Progenitor cell of endocrine pancreas (in vitro differentiated cells): ENCODE measurements at places on chromosomes 2 and 18. TPM values are rescaled to one million over a fixed set of nuclear protein-coding genes. Genes with fewer than 3 reads are reported as not detected.

ERFE gene
- total RNA-seq, result 0.91 and 1.3 TPM in 2 replicates

- H3K36me3 ChIP-seq, result peaks cover 37% of the 10 kb centered on the region
- no peak for DNase-seq
- H3K4me3 ChIP-seq, result no peak overlapping the region
- peak overlapping the region; percentile 60 for H3K27ac ChIP-seq
- H3K27me3 ChIP-seq, result no peaks in the 10 kb centered on the region
These were observed 22.6 kb downstream of the ANXA4 start for GRCh38 chr2:69764286-69765095.

AFF3 gene
- 7.3 and 7.5 TPM in 2 replicates for total RNA-seq

ACTR2 gene
- total RNA-seq, result 188 and 193 TPM in 2 replicates

DNA sequence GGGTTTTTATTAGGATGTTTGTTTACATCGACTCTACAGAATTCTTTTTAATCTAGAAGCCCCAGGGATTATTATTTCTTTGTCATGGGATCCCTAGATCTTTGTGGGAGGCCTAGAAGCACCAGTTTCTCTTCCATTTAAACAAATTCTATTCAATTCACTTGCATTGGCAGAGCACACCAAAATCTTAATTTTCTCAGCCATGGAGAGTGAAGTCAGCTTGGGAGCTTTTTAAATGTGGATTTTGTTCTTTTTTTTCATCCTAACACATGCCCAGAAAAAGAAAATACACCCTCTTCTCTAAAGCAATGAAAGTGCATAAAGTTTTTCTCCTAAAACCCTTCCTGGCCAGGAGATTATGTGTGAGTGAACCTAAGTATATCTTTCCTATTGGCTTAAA is 38.5 kb downstream of the CDCA7 start:
- H3K36me3 ChIP-seq, result no peaks in the 10 kb centered on the region
- no peak for DNase-seq
- peaks cover 7% of the 10 kb centered on the region for H3K4me1 ChIP-seq
- no peak overlapping the region for H3K4me3 ChIP-seq

DNA sequence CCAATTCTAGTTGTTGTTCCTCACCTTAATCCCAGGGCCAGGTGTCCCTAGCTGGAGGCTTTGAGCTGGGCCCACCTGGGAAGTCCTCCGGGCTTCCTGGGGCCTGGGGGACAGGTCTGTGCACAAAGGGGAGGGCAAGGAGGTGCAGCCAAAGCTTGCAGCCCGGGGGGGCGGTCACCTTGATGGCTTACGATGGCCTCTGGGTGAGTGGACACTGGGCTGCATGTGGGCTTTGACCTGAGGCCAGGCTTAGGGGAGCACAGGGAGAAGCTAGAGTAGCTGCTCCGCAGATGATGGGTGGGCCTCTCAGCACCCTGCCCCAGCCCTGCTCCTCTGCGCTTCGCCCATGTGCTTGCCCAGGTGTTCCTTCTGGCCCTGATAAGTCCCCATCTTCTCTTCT is 41.8 kb upstream of the HAAO start:
- H3K36me3 ChIP-seq, result no peaks in the 10 kb centered on the region
- no peak overlapping the region for H3K4me3 ChIP-seq
- H3K27ac ChIP-seq, result no peak overlapping the region
- no peaks in the 10 kb centered on the region for H3K27me3 ChIP-seq
- DNase-seq, result no peak

DNA sequence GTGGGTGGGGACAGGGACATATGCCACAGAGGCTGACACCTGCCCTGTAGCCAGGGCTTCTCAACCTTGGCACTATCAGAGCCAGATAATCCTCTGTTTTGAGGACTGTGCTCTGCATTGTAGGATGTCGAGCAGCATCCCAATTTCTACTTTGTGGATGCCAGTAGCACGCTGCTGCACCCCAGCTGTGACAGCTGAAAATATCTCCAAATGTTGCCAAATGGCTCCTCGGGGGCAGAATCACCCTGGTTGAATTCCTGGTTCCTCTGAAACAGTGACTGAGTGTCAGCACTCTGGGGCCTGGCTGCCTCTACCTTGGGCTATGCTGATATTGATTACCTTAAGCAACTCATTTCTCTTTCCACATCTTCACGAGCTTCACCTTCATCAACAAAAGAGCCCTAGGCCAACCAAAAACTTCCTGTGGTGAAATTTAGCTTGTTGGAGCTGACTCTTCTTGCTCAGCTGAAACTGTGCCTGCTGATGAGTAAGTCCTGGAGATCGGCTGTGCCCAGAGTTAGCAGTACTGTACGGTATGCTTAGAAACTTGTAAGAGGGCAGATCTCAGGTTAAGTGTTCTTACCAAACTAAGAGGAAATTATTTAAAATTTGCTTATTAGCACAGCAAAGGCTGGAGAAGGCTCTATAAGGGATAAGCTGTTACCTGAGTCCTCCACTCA is 138.1 kb downstream of the SEPTIN10 start:
- H3K27ac ChIP-seq, result no peak overlapping the region
- H3K27me3 ChIP-seq, result peaks cover 4% of the 10 kb centered on the region
- no peaks in the 10 kb centered on the region for H3K4me1 ChIP-seq
- no peaks in the 10 kb centered on the region for H3K36me3 ChIP-seq
- H3K4me3 ChIP-seq, result no peak overlapping the region

DNAJC5G gene
- not detected in 2 replicates for total RNA-seq

DNA sequence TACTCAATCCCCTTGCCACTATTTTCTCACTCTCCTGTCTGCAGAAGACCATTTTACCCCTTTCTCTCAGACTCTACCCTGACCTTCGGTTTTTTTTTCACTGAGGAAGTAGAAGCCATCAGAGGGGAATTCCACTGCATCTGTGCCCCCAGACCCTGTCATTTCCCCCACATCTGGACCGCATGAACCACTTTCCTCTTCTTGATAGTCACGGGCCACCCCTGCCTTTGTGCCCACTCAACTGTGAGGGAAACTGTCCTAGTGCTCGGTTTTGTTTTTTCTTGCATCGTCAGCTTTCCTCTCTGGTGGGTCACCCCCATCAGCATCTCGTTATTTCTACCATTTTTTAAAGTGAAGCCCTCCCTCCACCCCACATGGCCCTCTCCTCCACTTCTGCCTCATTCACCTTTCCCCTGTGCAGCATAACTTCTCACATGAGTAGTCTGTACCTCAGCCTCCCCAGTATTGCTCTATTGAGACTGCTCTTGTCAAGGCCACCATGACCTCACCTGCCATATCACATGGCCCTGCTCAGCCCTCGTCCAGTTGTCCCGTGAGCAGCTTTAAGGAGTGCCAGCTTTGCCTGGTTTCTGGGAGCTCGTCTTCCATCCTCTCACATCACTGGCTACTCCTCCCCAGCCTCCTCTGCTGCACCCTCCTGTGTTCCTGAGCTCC is 32.4 kb downstream of the TMEM87B start:
- peaks cover 49% of the 10 kb centered on the region for H3K36me3 ChIP-seq
- no peaks in the 10 kb centered on the region for H3K4me1 ChIP-seq
- H3K27ac ChIP-seq, result no peak overlapping the region
- no peaks in the 10 kb centered on the region for H3K27me3 ChIP-seq
- no peak for DNase-seq

DNA sequence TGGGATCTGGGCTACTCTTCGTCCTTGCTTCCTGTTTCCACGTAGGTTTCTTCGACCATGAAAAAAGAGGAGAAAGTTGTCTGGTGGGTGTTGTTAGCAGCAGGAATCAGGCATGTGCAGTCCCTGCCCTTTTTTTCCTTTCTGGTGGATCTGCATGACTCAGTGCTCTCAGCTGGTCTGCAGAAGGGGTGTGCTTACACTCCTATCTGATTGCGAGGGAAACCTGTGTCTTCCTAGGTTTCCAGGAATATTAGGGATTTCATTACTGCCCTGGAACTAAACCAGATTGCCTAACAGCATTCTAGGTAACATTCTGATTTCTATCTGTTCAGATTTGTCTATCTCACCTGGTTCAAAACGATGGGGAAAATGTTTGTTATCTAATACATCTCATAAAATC is 174.3 kb downstream of the CCDC102B start:
- H3K4me3 ChIP-seq, result no peak overlapping the region
- H3K27ac ChIP-seq, result no peak overlapping the region
- H3K36me3 ChIP-seq, result no peaks in the 10 kb centered on the region
- no peak for DNase-seq

DNA sequence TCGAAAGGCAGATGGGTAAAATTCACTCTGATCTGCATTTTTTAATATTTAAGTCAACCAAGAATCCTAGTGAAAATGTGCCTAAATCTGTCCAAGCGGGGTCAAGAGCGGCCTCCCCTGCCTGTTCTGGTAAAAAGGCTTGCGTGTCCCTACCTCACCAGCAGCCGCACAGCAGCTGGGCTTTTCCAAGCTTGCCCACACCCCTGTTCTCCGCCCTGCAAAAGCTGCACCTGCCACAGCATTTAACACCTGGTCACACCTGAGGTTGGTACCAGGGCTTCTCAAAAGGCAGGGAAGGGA is 25.8 kb upstream of the TMEM182 start:
- H3K4me3 ChIP-seq, result peak overlapping the region; percentile 98
- peaks cover 6% of the 10 kb centered on the region for H3K36me3 ChIP-seq
- peak overlapping the region; percentile 97 for H3K27ac ChIP-seq
- DNase-seq, result no peak

GRCh38 chr2:69450735-69451416 is 13.6 kb upstream of the NFU1 start:
- no peak overlapping the region for H3K27ac ChIP-seq
- DNase-seq, result no peak
- no peak overlapping the region for H3K4me3 ChIP-seq
- H3K4me1 ChIP-seq, result peaks cover 23% of the 10 kb centered on the region

SPAST gene
- 36.0 and 36.8 TPM in 2 replicates for total RNA-seq

DNA sequence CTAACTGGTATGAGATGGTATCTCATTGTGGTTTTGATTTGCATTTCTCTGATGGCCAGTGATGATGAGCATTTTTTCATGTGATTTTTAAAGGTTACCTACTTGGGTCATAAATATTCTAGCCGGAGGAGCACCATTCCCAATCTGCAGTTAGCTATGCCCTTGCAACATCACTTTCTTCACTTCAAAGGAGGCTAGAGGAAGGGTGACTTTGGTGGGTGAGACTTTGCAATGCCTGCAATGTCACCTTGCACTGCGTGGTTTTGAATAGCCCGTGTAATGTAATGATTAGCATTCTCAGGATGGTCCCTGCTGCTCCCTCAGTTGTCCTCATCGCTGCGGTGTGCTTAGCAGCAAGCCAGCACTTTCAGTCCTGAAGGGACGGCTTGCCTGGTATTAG is 56.1 kb upstream of the CHRNA1 start:
- peaks cover 23% of the 10 kb centered on the region for H3K36me3 ChIP-seq
- no peaks in the 10 kb centered on the region for H3K4me1 ChIP-seq
- no peak overlapping the region for H3K4me3 ChIP-seq
- H3K27me3 ChIP-seq, result no peaks in the 10 kb centered on the region

- peak overlapping the region; percentile 54 for H3K4me3 ChIP-seq
- peaks cover 28% of the 10 kb centered on the region for H3K27me3 ChIP-seq
- no peak overlapping the region for H3K27ac ChIP-seq
- no peak for DNase-seq
These were observed 14.4 kb upstream of the E2F6 start for GRCh38 chr2:11480406-11480805.

NAT8 gene
- not detected in 2 replicates for total RNA-seq

STPG4 gene
- total RNA-seq, result 0.33 and 0.34 TPM in 2 replicates

PROM2 gene
- 14.2 and 16.9 TPM in 2 replicates for total RNA-seq

MOB1A gene
- 93.5 and 94.9 TPM in 2 replicates for total RNA-seq

DNA sequence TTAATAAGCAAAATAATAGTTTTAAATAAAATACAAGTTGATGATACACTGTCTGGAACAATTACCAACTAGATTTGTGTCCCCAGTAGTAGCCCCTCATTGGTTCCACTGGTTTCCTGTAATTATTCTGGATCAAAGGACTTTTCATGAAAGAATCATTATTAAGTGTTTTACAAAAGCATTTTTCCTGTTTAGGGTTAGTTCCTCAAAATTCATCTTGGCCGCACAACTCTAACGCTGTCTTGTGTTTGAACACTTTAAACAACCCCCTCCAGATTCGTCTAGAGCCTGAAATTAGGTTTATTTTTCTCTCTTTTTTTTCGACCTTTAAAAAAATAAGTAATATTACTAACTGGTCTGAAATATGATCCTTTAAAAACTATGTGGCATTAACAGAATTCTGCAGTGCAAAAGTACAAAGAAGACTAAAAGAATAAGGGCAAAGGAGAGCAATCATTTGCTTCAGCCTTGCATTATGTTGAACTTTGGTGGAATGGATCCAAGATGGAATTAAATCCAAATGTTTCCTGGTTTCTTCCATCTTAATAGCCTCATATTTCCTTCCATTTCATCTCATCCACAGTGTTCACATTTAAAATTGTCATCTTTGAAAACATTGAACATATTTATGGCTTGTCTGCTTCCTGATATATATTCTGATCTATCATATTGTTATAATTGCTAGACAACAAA is 678.4 kb downstream of the IRS1 start:
- H3K4me1 ChIP-seq, result peaks cover 13% of the 10 kb centered on the region
- no peaks in the 10 kb centered on the region for H3K36me3 ChIP-seq
- no peak overlapping the region for H3K4me3 ChIP-seq

- DNase-seq, result no peak
- H3K4me1 ChIP-seq, result no peaks in the 10 kb centered on the region
- no peak overlapping the region for H3K27ac ChIP-seq
- H3K36me3 ChIP-seq, result peaks cover 14% of the 10 kb centered on the region
- H3K27me3 ChIP-seq, result no peaks in the 10 kb centered on the region
These were observed 66.2 kb downstream of the LPIN1 start for GRCh38 chr2:11812466-11813248.

DNA sequence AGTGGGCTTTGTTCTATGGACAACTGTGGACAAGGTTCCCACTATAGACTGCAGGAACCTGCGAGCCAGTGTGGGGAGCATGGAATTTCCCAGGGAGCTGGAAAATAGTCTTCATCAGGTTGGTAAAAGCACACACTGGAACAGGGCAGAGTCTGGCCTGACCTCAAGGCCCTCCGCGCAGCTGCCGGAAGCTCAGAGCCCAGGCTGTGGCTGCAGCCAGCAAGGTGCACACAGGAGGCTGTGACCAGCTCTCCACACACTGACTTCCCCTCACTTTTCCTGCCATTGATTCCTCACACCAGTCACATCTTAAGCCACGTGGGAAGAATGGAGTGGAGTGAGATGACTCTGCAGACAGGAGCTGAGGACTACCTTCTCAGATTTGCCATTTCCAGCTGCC is 19.1 kb downstream of the MAL start:
- H3K36me3 ChIP-seq, result no peaks in the 10 kb centered on the region
- H3K4me3 ChIP-seq, result no peak overlapping the region

GRCh38 chr18:12031846-12032245 is 50.5 kb downstream of the IMPA2 start:
- H3K27me3 ChIP-seq, result peaks cover 3% of the 10 kb centered on the region
- no peak overlapping the region for H3K27ac ChIP-seq
- no peak for DNase-seq
- peaks cover 5% of the 10 kb centered on the region for H3K36me3 ChIP-seq
- H3K4me3 ChIP-seq, result no peak overlapping the region

DNA sequence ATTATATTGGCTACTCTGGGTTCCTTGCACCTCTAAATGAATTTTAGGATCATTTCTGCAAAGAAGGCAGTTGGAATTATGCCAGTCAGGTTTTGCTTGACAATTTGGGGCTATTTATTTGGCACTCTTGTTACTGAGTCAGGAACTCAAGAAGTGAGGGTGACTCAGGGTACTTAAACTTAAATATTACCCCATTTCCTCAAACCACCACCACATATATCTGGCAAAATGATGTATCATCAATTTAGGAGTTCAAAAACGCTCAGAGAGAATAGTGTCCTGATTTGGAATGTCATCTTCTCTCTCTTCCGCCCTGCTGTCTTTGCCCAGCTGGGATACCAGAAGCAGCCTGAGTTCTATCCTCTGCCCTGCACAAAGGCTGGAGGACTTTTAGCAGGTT is 2.4 kb upstream of the THNSL2 start:
- no peak overlapping the region for H3K4me3 ChIP-seq
- H3K36me3 ChIP-seq, result peaks cover 2% of the 10 kb centered on the region
- peaks cover 6% of the 10 kb centered on the region for H3K27me3 ChIP-seq
- DNase-seq, result no peak

- no peak overlapping the region for H3K4me3 ChIP-seq
- no peaks in the 10 kb centered on the region for H3K27me3 ChIP-seq
- no peaks in the 10 kb centered on the region for H3K36me3 ChIP-seq
- no peak for DNase-seq
These were observed 166.7 kb downstream of the L3MBTL4 start for GRCh38 chr18:6248017-6248416.
